ENCODE measurements at places on chromosomes 4 and X.

GRCh38 chr4:107258359-107258758 lies 222.2 kb upstream of the DKK2 start:
- H3K4me3 ChIP-seq: no peak overlapping the region
- peaks cover 4% of the 10 kb centered on the region for H3K27me3 ChIP-seq
- H3K27ac ChIP-seq: no peak overlapping the region
- H3K4me1 ChIP-seq: no peaks in the 10 kb centered on the region
- H3K36me3 ChIP-seq: no peaks in the 10 kb centered on the region
- no peak for DNase-seq

DNA sequence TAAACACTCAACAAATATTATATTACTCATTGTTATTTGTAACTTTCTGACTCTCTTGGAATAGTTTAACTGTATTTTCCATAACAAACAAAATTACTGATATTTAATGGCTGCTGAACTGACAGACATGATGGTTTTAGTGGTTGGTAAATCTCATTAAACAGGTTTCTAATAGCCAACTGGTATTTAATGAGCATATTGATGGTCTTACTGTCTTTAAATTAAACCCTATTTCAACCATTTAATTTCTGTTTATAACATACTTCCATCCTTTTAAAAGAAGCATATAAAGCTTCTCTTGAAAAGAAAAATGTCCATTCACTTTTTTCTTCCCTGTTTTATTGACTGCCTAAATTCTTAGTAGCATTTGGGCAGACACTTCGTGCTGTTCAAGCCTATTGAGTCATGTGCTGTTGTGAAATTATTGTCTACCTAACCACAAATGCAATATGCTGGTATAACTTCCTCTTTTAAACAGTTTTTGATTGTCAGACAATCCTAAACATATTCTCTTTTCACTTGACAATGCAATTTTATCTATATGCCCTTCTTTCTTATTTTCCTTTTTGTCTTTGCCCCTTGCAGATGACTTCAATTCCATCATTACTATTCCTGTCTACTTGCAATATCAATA lies 163.9 kb upstream of the SLC7A11 start:
- H3K27me3 ChIP-seq: peaks cover 3% of the 10 kb centered on the region
- H3K27ac ChIP-seq: no peak overlapping the region
- no peak overlapping the region for H3K4me3 ChIP-seq
- no peak for DNase-seq

- no peak overlapping the region for H3K27ac ChIP-seq
- no peak for DNase-seq
- H3K27me3 ChIP-seq: no peaks in the 10 kb centered on the region
- no peak overlapping the region for H3K4me3 ChIP-seq
These were observed 119.7 kb downstream of the MGST2 start for GRCh38 chr4:139785356-139785755.

DNA sequence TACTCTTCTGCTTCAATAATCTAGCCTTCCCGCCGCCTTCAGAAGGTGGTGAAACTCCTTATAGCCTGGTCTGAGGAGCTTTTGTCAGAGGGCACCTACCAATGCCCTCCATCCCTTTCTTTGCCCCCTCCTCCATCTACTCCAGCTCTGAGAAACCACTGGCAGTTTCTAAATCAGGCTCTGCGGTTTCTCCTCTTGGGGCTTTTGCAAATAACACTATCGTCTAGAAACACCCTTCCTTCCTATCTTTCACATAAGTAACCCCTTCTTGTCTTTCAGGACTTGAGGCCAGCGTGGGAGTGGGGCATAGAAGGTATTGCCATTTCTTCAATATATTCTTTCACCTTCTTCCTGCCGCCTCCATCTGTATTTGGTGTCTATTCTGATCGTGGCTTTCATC lies 1.2 kb upstream of the EFHC2 start:
- peaks cover 15% of the 10 kb centered on the region for H3K4me1 ChIP-seq
- peak overlapping the region; percentile 77 for H3K4me3 ChIP-seq
- H3K27ac ChIP-seq: peak overlapping the region; percentile 73
- H3K27me3 ChIP-seq: no peaks in the 10 kb centered on the region
- H3K36me3 ChIP-seq: no peaks in the 10 kb centered on the region

GRCh38 chr4:38664706-38665401 lies 855 bp downstream of the KLF3 start:
- peak overlapping the region; percentile 84 for H3K27ac ChIP-seq
- H3K27me3 ChIP-seq: no peaks in the 10 kb centered on the region
- peaks cover 75% of the 10 kb centered on the region for H3K4me1 ChIP-seq
- peak; percentile 43 for DNase-seq
- peak overlapping the region; percentile 87 for H3K4me3 ChIP-seq
- no peaks in the 10 kb centered on the region for H3K36me3 ChIP-seq

DNA sequence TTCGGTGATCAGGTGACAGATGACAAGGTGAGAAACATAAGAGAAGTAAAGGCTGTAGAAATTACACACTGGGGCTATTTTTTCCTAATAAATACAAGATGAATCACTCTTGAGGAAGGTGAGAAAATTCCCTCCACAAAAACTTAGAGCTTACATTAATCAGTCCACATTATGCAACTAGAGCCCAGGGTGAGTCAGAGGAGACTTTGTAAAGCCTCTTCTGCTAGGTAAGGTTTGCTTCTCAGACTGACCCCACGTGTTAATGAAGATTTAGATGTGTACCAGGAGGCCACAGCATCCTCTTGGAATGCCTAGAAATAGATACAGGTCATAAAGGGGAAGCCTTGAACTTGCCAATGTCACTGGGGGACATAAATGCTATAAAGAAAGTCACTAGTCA lies 396.0 kb upstream of the SMIM31 start:
- H3K27me3 ChIP-seq: no peaks in the 10 kb centered on the region
- H3K27ac ChIP-seq: no peak overlapping the region
- DNase-seq: no peak

GRCh38 chr4:70197842-70198241 lies 2.3 kb downstream of the ODAM start:
- DNase-seq: no peak
- no peak overlapping the region for H3K4me3 ChIP-seq
- H3K27ac ChIP-seq: no peak overlapping the region

GRCh38 chr4:27001398-27002164 lies 140.9 kb downstream of the STIM2 start:
- DNase-seq: no peak
- no peaks in the 10 kb centered on the region for H3K27me3 ChIP-seq
- no peak overlapping the region for H3K4me3 ChIP-seq
- peaks cover 24% of the 10 kb centered on the region for H3K36me3 ChIP-seq
- H3K4me1 ChIP-seq: peaks cover 72% of the 10 kb centered on the region

DNA sequence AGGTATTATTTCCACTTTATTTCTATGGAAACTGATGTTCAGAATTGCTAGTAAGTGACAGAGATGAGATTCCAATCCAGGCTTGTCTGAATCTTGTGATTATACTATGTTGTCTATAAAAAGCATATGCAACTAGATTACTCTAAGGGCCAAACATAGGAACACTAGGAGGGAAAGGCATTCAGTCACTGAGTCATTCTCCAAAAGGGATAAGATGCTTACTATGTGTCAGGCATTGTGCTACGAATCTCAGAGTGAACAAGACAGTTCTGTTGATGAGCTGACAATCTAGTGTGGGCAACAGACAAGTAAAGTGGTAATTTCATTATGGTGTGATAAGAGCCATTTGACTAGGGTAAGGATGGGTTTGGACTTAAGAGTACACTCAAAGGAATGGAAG lies 77.2 kb downstream of the RASL11B start:
- H3K4me1 ChIP-seq: no peaks in the 10 kb centered on the region
- H3K27ac ChIP-seq: no peak overlapping the region
- DNase-seq: no peak
- peaks cover 8% of the 10 kb centered on the region for H3K36me3 ChIP-seq
- H3K4me3 ChIP-seq: no peak overlapping the region

DNA sequence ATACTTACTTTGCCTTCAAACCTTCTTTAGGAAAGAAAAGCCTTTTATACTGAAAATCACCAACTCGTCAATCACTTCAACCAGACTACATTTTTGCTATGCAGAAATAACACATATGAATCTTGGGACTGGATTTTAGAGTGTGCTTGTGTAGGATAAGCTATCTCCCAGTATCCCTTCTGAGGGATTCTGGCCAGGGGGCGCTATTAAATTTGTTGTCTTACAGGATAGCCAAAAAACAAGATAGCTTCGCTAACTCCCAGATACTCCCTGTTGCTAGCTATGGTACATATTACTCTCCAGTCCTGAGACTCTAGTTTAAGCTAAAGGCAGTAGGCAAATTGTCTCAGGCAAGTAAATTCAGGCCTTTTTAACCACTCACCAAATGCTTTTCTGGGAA lies 167.2 kb downstream of the LHFPL1 start:
- H3K4me3 ChIP-seq: no peak overlapping the region
- no peaks in the 10 kb centered on the region for H3K27me3 ChIP-seq
- no peaks in the 10 kb centered on the region for H3K4me1 ChIP-seq
- no peak for DNase-seq
- H3K27ac ChIP-seq: no peak overlapping the region
- H3K36me3 ChIP-seq: no peaks in the 10 kb centered on the region

DNA sequence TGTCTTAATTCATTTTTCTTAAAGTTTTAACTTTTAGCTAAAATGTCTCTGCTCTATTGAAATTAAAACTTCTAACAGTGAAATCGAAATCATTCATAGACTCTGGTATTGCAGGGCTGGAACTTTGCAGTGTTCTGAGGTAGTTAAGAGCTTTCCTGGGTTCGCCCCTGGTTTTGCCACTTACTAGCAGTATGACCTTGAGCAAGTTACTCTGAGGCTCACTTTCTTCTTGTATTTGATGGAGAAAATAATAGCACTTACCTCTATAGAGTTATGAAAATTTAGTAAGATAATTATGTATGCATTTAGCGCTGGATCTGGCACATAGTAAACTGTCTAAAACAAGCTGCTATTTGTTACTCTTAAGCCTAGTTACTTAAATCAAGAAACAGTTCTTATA lies 1.7 kb downstream of the SLAIN2 start:
- no peaks in the 10 kb centered on the region for H3K27me3 ChIP-seq
- peak overlapping the region; percentile 98 for H3K4me3 ChIP-seq

DNA sequence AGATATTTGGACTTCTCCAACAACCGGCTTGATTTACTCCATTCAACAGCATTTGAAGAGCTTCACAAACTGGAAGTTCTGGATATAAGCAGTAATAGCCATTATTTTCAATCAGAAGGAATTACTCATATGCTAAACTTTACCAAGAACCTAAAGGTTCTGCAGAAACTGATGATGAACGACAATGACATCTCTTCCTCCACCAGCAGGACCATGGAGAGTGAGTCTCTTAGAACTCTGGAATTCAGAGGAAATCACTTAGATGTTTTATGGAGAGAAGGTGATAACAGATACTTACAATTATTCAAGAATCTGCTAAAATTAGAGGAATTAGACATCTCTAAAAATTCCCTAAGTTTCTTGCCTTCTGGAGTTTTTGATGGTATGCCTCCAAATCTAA lies 19.3 kb upstream of the TLR8 start:
- H3K4me1 ChIP-seq: peaks cover 28% of the 10 kb centered on the region
- no peaks in the 10 kb centered on the region for H3K27me3 ChIP-seq
- no peak for DNase-seq
- no peak overlapping the region for H3K4me3 ChIP-seq

DNA sequence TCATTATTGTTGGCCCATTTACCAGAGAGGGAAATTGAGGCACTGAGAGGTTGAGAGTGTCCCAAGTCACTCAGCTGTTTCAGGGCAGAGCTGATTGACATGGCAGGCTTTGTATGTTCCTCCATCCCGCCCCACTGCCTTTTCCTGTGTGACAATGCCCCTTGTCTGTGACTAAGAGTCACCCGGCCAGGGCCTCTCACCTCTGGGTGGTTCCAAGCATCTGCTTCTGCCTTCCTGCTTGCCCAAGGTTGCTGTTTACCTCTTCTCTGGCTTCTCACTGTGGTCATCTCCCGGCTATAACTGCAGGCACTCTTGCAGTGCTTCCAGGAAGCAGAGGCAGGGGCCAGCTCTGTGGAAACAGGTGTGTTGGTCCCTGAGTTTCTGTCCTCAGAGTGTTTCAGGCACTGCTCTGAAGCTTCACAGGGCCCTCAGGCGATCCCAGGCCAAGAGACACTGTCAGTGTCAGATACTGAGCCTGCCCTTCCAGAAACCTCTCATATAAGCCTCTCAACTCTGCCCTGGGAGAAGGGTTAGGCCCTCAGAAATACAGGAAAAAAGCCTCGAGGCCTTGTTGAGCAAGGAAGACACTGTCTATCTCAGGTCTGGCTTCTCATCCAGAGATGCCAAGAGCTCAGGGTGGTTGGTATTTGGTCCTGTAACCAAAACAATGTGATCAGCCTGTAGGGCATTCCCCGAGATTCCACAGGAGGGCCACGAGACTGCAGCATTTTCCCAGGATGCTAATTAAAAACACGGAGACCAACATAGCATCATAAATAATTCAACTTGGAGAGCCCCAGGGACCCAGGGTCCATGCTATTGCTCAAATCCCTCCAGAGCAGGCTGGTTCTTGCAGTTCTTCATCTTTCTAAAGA lies 42.0 kb upstream of the PROM1 start:
- H3K36me3 ChIP-seq: no peaks in the 10 kb centered on the region
- H3K27ac ChIP-seq: no peak overlapping the region
- peaks cover 35% of the 10 kb centered on the region for H3K4me1 ChIP-seq
- no peaks in the 10 kb centered on the region for H3K27me3 ChIP-seq
- DNase-seq: peak; percentile 9

- H3K27me3 ChIP-seq: no peaks in the 10 kb centered on the region
- H3K4me3 ChIP-seq: no peak overlapping the region
- no peak for DNase-seq
- H3K4me1 ChIP-seq: peaks cover 2% of the 10 kb centered on the region
These were observed 62.7 kb upstream of the SCML1 start for GRCh38 chrX:17674601-17675000.

DNA sequence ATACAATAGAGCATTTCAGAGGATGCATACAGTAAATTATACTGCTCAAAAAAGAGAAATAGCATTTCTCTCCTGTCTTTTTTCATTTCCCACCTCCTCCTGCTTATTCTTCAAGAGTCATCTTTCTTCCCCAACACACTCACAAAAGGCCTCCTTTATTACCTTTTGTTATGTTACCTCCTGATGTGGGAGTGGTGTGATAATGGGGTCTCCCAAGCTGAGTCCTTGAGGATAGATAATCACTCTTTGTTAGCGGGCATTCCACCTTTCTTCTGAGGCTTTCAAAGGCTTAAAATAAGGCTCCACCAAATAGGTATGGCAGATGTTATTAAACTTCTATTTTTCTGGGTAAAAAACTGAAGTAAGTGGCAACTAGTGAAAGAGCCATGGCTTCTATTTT lies 159.8 kb downstream of the CPEB2 start:
- no peaks in the 10 kb centered on the region for H3K4me1 ChIP-seq
- no peak overlapping the region for H3K27ac ChIP-seq
- H3K27me3 ChIP-seq: peaks cover 18% of the 10 kb centered on the region
- no peaks in the 10 kb centered on the region for H3K36me3 ChIP-seq

- H3K36me3 ChIP-seq: no peaks in the 10 kb centered on the region
- DNase-seq: no peak
- H3K4me3 ChIP-seq: no peak overlapping the region
- H3K27ac ChIP-seq: no peak overlapping the region
- peaks cover 2% of the 10 kb centered on the region for H3K27me3 ChIP-seq
- H3K4me1 ChIP-seq: no peaks in the 10 kb centered on the region
These were observed 63.0 kb downstream of the FAM184B start for GRCh38 chr4:17718471-17718870.

- no peak for DNase-seq
- no peak overlapping the region for H3K4me3 ChIP-seq
- H3K27ac ChIP-seq: no peak overlapping the region
These were observed 2.0 kb upstream of the ARX start for GRCh38 chrX:25017667-25018247.

- no peak overlapping the region for H3K4me3 ChIP-seq
- DNase-seq: no peak
- no peaks in the 10 kb centered on the region for H3K27me3 ChIP-seq
- no peak overlapping the region for H3K27ac ChIP-seq
These were observed 20.4 kb upstream of the BRS3 start for GRCh38 chrX:136467303-136467702.

- no peaks in the 10 kb centered on the region for H3K27me3 ChIP-seq
- no peak for DNase-seq
- H3K27ac ChIP-seq: no peak overlapping the region
- H3K4me1 ChIP-seq: no peaks in the 10 kb centered on the region
These were observed 153.1 kb upstream of the VCX start for GRCh38 chrX:7689791-7690412.
